Stimulated activated CD4-positive, alpha-beta T cell treated with anti-CD3 and anti-CD28 coated beads, Interleukin-12 subunit alpha, Interleukin-12 subunit beta, amount 100 ng/mL, for 24 hours (primary cell): ENCODE measurements at places on chromosomes 3 and 15.

DNA sequence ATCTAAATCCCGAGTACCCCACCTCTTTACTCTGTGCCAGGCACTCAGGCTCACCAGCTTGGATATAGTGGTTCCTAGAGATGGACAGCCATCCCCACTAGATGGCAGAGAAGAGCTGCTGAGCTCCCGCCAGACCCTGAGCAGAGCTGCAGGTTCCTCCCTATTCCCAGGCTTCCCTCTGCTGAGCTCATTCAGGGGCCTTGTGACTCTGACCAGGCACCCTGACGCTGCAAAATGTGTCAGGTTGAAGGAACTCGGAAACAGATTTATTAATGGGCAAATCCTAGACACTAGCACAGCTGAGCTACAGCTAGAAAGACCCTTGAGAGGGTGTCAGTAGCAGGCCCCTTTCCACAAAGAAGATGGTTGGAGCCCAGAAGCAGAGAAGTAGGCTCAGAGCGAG is 38.2 kb upstream of the RHO start:
- DNase-seq: peak; percentile 32

DNA sequence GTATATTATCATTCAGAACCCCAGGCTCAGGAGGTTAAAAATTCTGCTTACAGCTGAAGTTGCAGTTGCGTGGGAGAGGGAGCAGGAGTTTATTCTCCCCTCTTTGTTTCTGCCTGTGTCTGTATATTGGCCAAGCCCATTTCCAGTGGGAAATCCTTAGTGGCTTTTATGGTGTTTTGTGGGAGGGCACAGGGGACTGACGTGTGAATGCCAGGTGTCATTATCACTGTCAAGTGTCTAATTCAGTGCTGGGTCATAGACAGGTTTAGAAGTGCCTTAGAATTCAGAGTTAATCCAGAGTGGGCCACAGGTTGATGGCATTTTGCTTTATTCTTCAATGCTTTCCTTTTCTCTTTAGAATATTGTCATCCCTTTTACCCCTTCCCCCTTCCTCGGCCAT is 33.4 kb downstream of the SLCO3A1 start:
- no peak for DNase-seq

- no peak for DNase-seq
Measured at GRCh38 chr3:21752749-21753347, 1.8 kb upstream of the ZNF385D start.

DNA sequence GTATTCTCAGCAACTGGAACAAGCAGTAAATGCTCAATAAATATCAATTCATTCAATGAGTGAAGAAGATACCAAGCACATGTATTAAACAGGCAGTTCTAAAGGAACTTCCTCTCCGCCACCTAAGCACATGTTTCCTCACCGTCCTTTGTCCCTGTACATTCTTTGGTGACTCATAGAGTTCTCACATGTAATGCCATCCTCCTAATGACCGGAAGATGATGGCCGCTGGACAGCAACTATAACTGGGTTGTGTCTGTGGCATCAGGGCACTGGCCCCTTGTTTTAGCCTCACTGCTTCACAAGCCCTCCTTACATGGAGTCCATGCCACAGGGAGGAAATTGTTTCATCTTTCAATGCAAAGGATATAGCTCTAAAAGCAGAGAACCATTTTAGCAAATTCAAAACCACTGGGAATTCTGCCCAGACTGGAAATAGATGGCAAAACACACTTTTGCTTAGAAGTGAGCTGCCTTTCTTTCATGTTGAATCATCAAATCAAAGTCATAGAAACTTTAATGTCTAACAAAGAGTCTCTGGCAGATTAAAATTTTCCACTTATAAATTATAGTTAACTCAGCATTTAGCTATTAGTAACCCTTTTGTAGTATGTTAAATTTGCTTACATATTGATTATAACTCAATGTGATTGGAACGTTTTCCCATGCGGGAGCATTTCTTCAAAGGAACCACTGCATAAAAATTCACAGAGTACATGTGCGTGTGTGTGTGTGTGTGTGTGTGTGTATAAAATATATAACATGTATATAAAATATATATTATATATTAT is 74.1 kb downstream of the GAP43 start:
- DNase-seq: no peak

DNA sequence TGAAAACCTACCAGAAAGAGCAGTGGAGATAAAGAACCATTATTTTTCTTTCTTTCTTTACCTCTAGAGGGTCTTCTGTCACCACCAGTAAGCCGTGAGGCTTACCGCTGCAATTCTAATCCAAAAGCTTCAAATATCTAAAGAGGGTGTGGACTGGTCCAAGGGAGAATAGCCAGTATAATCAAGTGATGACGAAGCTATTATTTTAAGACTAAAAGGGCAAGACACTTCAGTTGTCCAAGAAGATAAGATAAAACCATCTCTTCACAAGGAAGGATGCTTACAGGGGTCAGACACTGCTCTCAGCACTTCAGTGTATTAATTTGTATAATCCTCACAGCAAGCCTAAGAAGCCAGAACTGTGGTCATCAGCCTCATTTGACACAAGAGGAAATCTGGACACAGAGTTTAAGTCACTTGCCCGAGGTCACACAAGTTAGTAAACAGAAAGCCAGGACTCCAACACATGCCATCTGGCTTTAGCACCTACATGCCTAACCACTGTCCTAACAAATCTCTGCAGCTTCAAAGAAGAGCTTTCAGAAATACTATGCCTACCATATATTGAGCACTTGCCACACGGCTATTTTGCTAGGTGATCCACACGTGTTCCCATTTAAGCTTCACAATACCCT is 14.6 kb downstream of the HDC start:
- DNase-seq: no peak

DNA sequence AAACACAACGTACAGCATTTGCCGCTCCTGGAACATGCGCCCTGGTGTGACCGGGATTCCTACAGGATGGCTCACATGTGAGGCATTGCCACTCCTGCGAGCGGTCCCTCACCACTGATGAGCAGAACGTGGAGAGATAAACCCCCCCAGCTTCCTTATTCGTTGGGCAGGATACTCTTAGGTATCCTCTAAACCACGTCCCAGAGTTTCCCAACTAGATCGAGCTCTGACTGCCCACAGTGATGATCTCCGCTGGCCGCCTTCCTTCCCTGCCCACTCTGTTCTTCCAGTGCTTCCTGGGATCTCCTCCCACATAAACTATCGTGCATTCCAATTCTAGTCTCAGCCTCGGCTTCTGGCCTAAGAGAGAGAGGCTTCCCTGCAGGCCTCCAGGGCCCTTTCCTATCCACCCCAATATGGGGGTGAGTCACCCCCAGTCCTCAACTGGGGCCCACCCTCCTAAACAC is 91.8 kb downstream of the TOP2B start:
- no peak for DNase-seq

DNA sequence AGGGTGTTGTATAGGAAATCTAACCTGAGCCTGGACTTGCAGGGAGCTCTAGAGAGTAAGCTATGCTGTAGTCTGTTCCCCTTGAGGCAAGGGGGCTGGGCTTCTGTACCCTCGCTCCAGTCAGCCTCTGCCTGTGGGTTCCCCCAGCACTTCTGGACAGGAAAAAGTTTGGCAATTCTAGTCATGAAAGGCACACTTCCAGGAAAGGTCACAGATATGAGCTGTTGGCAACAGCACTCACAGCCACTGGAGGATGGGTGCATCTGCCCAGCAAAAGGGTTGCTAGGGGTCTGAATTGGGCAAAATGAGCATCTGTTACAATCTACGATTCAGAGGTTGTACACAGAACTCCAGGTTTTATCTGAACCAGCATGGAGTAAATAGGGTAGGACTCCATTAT is 281.2 kb downstream of the ERC2 start:
- no peak for DNase-seq

- DNase-seq: no peak
Measured at GRCh38 chr15:50971542-50971941, 63.1 kb downstream of the AP4E1 start.

- no peak for DNase-seq
Measured at GRCh38 chr3:69338911-69339310, 47.0 kb downstream of the FRMD4B start.

DNA sequence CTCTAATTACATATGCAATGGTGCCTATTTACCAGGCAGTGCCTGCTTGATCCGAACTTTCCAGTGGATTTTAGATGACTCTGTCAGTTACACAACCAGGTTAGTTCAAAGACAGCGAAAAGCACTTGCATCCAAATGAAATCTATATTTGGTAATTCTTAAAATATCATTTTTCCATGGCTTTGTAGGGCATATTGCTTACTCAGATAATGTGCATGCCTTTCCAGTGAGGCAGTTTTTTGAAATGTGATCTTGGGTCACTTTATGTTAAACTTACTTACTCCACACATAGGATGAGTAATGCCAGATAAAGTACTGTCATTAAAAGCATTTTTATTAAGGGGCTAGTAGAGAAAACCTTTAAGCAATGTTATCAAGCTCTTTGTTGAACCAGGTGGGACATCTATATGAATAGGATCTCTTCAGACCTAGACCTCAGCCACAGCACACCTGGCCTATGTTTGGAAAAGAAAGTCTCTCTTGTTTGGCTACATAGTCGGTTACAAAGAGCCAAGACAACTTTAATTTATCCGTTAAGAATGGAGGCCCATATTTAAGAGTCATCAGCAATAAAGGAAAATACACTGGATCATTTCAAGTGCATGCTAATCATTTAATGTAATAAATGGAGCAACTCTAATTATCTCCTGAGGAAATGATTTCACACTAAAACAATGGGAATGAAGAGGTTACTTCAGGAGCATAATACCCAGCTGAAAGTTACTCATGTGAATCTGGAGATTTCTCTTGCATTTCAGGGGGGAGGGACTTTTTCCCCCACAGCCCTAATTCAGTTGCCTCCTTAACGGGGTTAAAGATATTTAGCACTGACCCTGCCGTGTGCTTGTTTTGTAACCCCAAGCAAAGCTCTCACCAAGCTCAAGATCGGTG is 56.3 kb upstream of the TMCO5A start:
- no peak for DNase-seq

DNA sequence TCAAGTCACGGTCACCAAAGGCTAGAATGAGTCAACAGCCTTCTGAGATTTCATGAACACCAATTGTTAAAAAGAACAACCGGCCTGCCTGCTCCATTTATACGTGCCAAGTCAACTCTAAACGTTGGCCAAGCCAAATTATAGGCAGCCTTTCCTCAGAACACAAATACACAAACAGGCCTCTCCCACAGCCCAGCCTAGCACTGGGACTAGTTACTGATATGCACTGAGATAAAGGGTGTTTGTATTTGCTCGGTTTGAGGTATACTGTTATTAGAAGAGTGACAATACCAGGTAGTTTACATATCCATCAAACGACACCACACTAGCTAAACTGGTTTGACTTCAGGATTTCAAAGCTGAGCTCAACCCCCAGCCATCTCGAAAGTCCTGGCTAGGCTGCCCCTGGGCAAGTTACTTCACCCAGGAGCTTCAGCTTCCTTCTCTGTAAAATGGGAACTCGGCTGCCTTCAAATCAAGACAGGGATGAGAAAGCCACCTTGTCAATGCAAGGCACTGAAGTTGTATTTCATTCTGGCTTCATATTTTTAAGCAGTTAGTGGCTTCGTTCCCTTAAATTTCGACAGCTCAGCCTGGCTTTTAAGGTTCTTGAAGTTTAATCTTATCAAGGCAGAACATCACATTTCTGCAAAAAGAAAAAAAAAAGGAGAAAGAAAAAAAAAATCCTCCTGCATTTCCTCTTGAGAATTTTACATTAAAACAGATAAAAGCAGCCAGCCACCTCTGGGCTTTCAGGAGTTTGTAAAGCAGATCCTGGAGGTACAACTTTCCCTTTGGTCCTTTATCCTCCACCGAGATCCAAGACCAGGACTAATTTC is 4.0 kb downstream of the TLE3 start:
- no peak for DNase-seq

GRCh38 chr15:36965570-36966342 is 134.6 kb downstream of the MEIS2 start:
- no peak for DNase-seq

GRCh38 chr3:22939349-22939748 is 263.8 kb upstream of the UBE2E2 start:
- DNase-seq: no peak

DNA sequence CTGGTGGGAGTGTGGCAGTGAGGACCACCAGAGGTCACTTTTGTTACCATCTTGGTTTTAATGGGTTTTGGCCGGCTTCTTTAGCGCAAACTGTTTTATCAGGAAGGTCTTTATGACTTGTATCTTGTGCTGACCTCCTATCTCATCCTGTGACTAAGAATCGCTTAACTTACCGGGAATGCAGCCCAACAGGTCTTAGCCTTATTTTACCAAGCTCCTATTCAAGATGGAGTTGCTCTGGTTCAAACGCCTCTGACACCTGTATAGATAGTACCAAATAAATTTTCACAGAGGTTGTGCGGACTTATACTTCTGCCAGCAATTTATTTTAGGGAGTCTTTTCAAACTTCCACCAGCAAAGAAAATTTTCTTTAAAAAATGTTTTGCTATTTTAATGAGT is 13.6 kb upstream of the SLCO3A1 start:
- DNase-seq: no peak

DNA sequence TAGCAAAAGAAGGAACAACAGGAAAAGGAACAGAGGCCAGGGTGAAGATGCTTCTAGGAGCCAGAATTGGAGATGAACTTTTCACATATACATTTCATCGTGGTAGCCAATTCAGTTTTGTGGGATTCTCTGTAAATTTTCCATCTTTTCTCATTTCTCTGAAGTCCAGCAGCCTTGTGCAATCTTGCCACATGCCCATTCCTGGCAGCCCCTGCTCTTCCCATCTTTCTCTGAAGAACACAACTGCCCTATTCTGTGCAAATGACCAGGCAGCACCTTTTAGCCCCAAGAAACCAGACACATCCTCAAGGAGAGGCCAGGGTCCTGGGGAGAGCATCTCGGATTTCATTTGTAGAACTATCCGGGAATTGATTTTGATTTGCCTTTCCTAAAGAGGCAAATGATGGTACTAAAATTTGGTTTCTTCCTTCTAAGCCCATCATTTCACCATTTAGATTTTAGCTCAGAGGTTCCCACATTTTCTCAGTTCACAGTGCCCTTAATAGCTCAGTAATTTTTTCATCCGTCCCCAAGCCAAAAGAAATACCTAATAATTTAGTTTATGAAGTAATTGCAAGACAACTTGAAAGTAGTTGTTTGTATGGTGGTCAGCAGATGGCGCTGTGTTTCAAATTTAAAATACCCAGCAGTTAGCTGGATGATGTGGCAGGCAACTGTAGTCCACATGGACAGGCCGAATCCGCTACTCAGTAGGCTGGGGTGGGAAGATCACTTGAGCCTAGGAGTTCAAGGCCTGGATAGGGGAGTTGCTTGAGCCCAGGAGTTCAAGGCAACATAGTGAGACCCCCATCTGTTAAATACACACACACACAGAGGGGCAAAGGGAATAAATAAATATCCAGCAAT is 61.3 kb upstream of the ACKR4 start:
- DNase-seq: no peak
